ENCODE measurements at places on chromosomes 16 and 17.

DNA sequence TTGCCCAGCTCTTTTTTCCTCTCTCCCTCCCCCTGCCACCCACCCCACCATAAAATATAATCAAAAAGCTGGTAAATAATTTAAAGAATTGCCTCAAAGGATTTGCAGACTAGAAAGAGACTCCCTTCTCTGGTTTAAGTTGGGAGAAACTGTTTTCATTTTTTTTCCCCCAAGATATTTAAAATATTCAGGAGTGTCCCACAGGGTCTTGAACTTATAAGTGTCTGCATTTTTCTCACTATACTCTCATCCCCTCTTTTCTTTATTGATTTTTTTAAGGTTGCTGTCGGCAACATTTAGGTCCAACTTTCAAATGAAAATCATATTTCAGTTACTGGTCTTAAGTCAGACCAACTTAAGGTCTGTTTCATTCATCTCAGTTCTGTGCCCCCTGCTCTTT, 210.2 kb downstream of the MSI2 start:
- DNase-seq = no peak

GRCh38 chr16:4420505-4421105, 4.2 kb upstream of the CORO7 start:
- DNase-seq = no peak

DNA sequence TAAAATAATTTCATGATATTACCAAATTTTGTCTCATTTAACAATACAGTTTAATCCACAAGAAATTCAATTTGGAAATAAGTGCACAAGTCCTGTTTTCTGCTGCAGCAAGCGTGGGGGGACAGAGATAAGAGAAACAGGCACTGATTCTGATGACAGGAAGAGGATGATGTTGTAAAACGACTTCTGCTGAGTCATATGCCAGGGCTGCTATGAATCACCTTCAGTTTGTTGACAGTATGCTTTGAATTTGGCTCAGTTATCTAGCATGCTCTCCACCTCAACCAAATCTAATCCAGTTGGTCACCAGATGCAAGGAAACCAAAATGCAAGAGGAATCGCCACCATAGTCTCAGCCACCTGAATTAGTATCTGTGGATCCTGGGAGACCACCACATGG, 244.1 kb upstream of the MON1B start:
- DNase-seq = no peak

GRCh38 chr16:48125888-48126287, 29.9 kb downstream of the ABCC12 start:
- peak; percentile 14 for DNase-seq

DNA sequence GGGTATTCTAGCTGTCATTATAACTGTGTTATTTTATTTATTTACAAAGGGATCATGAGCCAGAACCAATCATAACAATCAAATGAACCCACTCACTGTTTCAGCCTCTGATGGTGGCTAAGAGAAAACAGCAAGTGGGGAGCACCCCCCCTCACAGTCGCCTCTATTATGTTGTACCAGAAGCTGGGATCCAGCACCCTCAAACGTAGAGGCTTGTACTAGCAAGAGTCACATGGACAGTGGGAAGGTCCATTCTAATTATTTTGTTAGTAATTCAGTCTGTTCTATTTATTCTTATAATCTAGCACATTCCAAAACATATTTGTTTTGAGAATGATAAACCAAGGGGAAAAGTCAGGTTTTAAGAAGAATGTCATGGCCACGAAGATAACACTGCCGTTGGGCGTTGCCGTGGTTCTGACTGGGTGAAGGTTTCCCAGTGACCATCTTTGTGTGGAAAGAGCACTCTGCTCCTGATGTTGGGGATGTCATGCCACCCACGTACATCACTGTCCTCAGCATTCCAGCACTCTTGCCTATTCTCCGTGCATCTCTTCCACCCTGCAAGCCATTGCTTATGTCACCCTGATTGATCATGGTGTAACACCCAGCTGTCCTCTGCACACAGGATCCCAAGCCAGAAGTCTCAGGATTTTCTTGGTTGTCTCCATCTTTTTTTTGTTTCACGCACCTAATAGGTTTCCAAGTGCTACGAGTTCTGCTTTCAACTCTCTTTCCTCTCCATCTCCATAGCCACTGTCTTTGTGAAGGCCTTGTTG, 205.8 kb downstream of the PRKCA start:
- no peak for DNase-seq
